Colonic mucosa (tissue), 4 donors: ENCODE measurements at places on chromosomes 5 and 9. TPM values are rescaled to one million over a fixed set of nuclear protein-coding genes. Genes with fewer than 3 reads are reported as not detected.

DNA sequence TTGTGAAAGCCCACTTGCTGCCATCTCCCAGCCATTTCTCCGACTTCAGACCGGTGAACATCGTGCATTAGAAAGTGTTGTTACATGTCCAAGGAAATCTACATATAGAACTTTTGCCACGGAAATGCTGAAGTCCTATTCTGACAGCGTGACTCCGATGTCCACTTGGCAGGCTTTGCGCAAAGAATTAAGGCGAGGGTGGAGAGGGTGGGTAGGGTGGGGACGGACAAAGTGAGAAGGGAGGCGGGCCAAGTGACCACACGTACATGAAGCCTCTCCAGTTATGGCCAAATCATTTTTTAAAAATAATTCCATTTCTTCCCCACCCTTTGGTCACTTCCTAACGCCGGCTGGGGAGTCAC is 460 bp upstream of the ACO1 start:
- no peak for DNase-seq

- peak; percentile 33 for DNase-seq
These were observed 389.1 kb downstream of the ENC1 start for GRCh38 chr5:74251141-74252035.

GRCh38 chr5:167923396-167923795 is 368.0 kb upstream of the WWC1 start:
- no peak for DNase-seq

DNA sequence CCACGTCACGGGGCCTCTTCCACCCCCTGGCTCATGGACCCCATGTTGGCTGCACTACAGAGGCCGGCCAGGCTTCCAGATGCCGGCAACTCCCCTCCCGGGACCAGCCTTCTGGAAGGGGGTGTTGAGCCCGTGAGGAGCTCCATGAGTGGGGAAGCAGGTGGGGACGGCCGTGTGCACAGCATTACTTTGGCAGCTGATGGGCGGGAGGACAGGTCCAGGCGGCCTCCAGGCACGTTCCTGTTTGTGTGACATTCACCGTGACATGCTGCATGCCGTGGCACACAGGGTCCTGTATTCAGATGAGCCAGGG is 29.1 kb upstream of the ABO start:
- no peak for DNase-seq

DNA sequence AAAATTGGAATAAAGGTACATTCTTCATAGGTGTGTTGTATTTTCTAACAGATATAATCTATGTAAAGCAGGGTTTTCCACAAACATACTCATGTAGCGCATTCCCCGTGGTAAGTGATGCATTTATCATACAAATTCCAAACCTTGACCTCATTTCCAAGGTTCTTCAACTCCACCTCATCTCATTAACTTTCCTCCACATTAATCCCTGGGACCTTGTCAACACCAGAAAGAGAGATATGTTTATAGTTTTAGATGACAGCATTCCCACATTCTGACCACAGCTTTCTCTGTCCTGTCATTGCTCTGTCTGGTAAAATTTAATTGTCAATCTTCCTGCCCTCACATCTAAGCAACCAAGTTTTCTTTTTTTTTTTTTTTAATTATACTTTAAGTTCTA is 415.1 kb downstream of the TMEM161B start:
- no peak for DNase-seq

GRCh38 chr5:15001517-15001916 is 129.9 kb upstream of the ANKH start:
- DNase-seq: no peak

DNA sequence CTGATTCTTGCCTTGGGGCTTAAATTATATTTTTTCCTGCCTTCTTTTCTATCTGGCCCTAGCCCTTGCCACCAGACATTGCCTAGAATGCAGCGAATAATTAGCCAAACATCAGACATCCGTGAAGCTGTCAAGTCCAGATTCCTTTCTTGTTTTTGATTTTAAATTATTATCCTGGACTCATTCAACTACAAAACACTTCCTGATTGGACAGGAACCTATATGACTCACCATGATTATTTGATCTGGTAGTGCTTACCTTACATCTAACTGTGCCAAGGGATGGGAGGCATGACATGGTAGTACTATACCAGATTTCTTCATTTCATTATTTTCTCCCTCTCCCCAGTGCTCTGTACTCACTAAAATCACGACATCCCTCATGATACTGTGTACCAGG is 829.6 kb downstream of the TLR4 start:
- DNase-seq: no peak

- no peak for DNase-seq
These were observed 42.1 kb downstream of the DTWD2 start for GRCh38 chr5:118946138-118946800.

- no peak for DNase-seq
These were observed 130.4 kb downstream of the DAB2IP start for GRCh38 chr9:121781701-121782464.

DNA sequence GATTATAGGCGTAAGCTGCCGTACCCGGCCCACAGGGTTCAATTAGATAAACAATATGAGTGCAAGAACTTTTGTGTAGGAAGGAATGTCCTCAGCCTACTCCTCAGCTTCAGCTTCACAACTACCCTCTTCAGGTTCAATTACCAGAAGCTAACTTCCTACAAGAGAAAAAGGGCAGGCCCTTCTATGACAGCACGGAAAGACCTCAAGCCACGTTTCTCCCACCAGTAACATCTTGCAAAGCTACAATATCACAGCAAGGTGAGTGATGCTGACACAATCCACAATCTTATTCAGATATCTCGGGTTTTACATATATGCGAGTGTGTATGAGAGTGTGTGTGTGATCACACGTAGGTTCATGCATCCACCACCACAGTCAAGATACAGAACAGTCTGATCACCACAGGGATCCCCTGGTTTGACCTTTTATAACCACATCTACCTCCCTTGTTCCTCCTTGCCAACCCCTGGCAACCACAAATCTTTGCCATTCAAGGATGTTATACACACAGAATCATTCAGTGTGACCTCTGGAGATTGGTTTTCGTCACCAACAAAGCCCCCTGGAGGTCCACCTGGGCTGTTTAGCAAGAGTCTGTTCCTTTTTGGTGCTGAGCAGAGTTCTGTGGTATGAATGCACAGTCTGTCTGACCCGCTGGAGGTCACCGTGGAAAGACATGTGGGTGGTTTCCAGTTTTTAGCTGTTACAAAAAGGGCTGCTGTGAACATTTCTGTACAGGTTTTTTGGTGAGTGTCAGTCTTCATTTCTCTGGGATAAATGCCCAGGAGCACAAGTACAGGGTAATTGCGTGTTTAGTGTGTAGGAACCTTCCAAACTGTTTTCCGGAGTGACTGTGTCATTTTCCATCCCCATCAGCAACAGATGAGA is 38.2 kb downstream of the IPPK start:
- no peak for DNase-seq

GRCh38 chr9:108621991-108622855 is 233.6 kb downstream of the ACTL7B start:
- no peak for DNase-seq

- peak; percentile 63 for DNase-seq
These were observed 1.0 kb downstream of the MRPS2 start for GRCh38 chr9:135501261-135502167.

Gene GGTA1
- 0.94 TPM for total RNA-seq

Gene PCDHGA8
- 0.17 TPM for total RNA-seq

Gene ADAMTSL2
- total RNA-seq: 0.74 TPM
